NCI-H2029 (cell line): ENCODE measurements at places on chromosomes 12 and 14.

DNA sequence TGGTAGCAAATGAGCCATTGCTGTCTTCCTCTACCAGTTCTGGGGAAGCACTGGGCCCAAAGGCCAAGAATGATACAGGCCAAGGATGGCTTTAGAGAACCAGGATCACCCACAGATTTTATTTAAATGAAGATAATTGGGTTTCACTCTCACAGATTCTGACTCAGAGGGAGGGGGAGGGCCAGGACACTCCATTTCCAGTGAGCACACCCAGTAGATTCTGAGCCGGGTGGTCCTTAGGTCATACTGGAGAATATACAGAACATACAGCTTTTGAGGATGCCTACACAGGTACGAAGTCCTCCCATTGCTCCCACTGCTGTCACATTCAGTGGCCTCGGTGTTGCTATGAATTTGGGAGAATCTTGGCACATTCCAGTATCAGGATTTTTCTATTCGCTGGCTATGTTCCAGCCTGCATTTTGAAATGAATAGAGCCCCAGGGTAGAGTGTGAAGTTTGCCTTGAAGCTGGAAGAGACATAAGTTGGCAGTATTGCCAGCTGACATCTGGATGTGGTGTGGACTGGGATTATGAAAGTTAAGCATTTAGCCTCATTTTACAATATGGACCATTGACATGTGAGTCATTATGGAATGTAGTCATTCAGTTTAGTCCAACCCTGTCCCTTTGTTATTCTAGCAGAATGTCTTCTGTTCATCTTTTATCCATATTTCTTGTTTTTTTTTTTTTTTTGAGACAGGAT lies 45.8 kb upstream of the POC1B start:
- no peak for DNase-seq

GRCh38 chr12:132393991-132394949 lies 64.9 kb upstream of the GALNT9 start:
- DNase-seq = no peak

DNA sequence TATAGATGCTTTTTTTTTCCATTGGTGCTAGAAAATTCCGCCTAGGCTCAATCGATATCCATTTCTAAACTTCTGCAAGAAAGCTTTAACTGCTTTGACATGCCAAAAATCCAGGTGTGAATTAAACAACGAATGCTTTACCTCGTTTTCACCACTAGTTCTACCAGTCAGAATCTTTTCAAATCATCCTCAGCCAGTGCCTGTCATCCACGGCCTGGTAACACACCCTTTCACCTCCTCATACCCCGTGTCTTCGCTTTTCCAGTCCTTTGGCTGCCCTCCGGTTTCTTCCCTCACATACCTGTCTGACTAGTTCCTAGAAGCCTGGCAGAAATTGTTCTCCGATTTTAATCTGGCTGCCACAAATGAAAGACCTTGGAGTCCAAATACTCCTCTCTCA lies 1.4 kb upstream of the PHC1 start:
- no peak for DNase-seq

DNA sequence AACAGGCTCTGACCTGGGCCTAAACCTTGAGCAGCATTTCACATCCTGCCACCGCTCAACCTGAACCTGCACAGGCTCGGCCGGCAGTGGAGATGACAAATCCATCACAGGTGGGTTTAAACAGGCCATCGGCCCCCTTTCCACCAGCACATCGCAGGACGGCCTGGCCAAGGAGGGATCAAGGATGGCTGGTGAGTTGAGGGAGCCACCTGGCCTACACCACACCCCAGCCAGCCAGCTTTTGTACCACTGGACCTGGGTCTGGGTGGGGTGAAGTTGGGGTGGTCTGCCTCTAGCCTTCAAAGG lies 14.2 kb downstream of the MMAB start:
- DNase-seq = no peak

- no peak for DNase-seq
Observed at GRCh38 chr14:87214558-87214957, 778.4 kb downstream of the GALC start.

DNA sequence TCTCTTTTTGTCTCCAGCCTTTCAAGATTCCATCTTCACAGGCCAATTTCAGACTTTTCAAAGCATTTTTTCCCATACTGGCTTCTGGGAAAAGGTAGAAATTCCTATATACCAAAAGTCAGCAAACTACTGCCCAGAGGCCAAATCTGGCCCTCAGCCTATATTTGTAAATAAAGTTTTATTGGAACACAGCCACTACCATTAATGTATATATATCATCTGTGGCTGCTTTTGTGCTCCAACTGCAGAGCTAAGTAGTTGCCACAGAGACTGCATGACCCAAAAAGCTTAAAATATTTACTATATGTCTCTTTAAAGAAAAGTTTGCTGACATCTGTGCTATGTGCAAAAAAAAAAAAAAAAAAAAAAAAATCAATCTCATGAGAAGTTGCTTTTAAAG lies 76.3 kb downstream of the KSR2 start:
- DNase-seq = no peak

GRCh38 chr12:132395192-132395907 lies 66.0 kb upstream of the GALNT9 start:
- DNase-seq = no peak

DNA sequence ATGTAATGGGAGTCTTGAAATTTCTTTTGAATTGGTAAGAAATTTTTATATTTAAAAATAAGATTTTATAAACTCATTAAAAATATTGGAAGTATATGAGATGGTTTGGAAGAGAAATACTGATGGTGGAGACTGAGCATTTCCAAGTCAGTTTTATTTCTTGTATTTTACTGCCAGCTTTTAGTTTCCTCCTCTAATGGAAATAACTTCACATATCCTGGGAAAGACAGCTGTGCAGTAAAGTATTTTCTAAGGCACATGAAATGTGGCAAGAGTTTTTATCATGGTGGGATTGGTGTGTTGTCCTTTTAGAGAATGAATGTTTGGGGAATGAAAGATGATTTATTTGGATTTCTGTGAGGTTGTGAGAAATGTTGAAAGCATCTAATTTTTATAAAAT lies 346.9 kb upstream of the RGS6 start:
- DNase-seq = no peak

GRCh38 chr14:55458800-55459515 lies 18.5 kb upstream of the TBPL2 start:
- DNase-seq = no peak

DNA sequence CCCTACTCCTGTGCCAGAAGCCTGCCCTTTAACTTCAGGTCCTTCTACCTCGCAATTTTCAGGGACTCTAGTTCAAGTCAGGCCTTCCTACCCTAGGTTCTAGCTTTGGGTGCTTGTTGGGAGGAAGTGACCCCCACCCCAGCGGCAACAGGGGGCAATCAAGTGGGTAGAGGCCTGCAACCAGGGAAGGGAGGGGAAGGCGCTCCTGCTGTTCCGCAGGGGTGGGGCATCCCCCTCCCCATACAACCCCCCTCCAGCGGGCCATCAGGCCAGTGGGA lies 204 bp upstream of the PRPH start:
- DNase-seq = no peak

GRCh38 chr12:1319212-1319611 lies 275.2 kb downstream of the FBXL14 start:
- DNase-seq = no peak

DNA sequence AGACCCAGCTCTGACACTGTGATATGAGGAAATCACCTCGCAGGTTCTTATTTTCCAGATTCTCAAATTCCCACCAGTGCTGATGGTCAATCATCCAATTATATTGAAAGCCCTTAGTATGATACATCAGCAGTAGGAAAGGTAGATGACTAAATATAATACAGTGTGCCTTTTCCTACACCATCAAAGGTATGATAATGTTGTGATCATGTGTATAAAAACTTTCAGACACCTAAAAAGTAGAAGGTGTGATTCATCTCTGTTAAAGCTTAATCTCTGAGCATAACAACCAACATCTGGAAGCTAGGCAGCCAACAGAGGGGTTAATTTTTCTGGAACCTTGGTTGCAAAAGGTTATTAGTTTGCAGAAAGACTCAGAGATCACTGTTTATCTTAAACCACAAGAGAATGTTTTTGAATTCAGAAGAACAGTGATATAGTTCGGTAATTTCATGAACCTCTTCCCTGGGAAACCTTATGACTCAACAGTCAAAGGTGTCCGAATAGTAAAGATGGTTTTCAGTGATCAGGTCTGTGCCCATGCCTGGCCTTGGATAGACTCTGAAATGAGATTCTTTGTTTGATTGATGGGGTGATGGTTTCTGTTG lies 122.5 kb downstream of the ETV6 start:
- no peak for DNase-seq

DNA sequence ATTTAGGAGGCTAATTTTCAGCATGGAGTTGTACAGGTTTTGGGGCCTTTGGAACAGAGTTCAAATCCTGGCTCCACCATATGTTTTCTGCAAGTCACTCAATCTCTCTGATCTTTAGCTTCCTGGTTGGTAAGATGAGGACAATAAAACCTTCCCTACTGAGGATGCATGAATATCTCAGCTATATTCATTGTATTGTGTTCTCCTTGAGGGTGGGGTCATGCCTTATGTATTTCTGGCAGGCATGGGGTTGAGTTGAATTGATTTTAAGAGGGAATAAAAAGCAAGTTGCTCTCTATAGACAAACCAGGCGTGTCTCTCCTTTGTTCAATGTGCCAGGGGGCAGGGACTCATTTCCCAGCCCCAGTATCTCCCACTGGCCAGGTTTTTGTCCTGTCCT lies 173.1 kb downstream of the C12orf75 start:
- no peak for DNase-seq

- DNase-seq = no peak
Observed at GRCh38 chr14:70061108-70061507, 127.6 kb downstream of the SLC8A3 start.

DNA sequence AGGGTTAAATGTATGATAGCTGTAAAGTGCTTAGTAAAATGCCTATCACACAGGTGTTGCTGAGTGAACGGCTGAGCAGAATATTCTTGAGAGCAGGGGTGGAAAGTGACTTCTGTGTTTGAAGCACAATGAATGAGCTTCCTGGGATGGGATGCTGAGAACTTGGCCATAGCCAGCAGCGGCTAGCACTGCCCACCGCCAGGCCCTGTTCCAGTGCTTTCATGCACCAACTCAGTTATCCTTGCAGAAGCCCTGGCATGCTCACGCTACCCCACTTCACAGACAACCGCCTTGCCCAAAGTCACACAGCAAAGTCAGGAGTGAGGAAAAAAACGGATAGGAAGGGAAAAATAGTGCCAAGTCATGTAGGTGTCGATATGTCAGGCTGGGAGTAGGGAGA lies 10.9 kb downstream of the DYNC1H1 start:
- no peak for DNase-seq

DNA sequence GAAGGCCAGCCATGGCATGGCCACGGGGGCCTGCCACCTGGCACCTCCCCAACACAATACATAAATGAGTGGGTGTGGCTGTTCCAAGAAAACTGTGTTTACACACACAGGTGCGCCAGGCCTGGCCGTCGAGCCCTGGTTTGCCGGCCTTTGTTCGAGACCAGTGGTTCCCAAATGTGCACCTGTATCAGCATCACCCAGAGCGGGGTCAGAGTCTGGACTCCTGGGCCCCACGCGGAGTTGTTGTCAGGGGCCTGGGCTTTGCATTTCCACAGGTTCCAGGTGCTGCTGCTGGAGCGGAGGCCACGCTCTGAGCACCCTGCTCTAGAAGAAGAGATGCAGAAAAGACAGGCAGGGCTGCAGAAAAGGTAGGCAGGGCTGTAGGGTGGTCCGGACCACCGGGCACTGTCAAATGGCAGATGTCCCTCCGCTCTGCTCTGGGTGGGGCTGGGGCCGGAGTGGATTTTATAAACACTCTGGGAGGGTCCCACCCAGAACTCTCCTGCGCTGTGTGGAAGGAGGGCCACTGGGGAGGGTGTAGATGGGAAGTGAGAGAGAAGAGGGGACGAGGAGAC lies 4.2 kb upstream of the ASPG start:
- DNase-seq = no peak

- peak; percentile 74 for DNase-seq
Observed at GRCh38 chr12:64733857-64734256, 25.3 kb downstream of the GNS start.

GRCh38 chr14:89140326-89140725 lies 276.7 kb downstream of the FOXN3 start:
- DNase-seq = no peak

- DNase-seq = no peak
Observed at GRCh38 chr14:29608861-29609260, 318.8 kb downstream of the PRKD1 start.

DNA sequence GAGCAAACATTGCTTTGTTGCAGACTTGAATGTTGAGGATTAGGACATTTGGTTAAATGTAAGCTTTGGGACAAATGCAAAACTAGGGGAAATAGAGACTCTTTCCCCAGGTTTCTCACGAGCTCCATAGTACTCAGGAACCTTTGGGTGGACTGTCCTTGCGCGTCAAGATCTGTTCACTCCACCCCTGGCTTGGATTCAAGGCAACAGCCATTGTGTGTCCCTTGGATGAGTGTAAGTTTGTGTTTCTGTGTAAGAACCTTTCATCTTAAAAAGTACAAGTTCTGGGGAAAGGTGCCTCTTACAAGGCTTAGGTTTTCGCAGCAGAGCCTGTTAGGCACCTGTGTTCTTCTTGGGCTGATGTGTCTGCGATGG lies 3.7 kb downstream of the SUSD6 start:
- DNase-seq = no peak

DNA sequence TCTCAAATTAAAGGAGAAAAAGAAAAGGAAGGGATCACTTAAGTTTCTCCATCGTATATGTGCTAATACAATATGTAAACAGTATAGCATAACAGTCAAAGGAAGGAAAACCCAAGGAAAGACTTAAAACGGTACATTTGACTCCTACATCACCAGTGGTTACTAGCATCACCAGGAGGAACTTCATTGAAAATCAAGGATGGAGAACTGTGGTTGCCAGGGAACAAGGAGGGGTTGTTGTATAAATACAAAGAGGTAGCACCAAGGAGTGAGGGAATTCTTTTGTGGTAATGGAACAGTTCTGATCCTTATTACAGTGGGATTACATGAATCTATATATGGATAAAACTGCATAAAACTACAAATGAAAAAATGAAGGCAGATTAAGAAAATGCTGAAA lies 1.6 kb downstream of the ZFYVE26 start:
- DNase-seq = no peak

DNA sequence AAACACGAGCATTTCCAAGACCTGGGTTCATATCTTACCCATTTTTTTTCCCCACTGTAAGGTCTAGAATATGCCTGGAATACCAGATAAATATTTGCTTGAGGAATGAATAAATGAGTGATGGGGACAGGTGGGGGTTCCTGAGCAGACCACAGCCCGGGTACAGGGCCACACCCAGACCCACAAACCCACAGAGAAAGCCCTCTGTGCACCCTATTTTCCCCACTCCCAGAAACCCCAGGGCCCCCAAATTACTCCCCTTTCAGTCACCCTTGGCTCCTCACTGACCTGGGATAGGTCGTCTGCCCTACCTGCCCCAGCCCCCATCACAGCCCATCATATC lies 66.5 kb upstream of the DDX11 start:
- DNase-seq = no peak
